Activated CD4-positive, alpha-beta T cell treated with anti-CD3 and anti-CD28 coated beads, Interleukin-2, amount 50 U/mL, for 1 hour (primary cell): ENCODE measurements at places on chromosomes 4 and X.

- DNase-seq, result no peak
These were observed 69.8 kb downstream of the GPAT3 start for GRCh38 chr4:83605744-83606172.

- DNase-seq, result no peak
These were observed 53.8 kb downstream of the NDNF start for GRCh38 chr4:121018543-121018942.

DNA sequence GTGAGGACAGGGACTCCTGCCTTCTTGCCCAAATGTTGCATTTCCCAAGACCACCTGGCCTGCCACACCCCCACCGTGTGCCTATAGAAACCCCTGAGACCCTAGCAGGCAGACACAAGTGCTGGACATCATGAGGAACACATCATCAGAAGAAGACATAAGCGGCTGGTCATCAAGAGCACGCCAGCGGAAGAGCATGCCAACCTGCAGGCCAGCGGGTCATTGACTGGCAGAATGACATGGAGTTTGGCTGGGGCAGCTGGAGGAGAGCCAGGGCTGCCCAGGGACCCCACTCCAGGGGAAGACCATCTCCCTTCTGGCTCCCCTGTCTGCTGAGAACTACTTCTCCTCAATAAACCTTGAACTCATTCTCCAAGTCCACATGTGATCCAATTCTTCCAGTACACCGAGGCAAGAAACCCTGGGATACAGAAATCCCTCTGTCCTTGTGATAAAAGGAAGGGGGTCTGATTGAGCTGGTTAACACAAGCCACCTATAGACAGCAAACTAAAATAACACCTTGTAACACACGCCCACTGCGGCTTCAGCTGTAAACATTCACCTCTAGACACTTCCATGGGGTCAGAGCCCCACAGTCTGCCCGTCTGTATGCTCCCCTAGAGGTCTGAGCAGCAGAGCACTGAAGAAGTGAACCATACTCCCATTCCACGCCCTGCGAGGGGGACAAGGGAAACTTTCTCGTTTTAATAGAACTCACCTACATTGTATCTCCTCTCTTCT is 164.8 kb upstream of the EMCN start:
- no peak for DNase-seq

DNA sequence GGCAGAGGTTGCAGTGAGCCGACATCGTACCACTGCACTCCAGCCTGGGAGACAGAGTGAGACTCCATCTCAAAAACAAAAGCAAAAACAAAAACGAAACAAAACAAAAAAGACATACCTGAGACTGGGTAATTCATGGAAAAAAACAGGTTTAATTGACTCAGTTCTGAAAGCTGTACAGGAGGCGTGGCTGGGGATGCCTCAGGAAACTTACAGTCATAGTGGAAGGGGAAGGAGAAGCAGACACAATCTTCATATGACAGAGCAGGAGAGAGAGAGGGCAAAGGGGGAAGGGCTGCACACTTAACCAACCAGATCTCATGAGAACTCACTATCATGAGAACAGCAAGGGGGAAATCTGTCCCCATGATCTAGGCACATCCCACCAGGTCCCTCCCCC is 229.5 kb downstream of the STK32B start:
- DNase-seq, result no peak

DNA sequence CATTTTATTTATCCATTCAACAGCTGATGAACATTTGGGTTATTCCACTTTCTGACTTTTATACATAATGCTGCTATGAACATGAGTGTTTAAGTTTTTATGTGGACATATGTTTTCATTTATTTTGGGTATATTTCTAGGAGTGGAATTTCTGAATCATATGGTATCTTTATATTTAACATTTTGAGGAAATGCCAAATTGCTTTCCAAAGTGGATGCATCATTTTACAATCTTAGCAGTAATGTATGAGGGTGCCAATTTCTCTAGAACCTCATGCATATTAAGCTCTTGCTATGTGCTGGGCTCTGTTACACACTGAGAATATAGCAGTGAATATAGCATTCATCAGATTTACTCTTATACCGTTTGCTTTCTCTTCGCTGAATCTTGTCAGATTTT is 983.7 kb downstream of the STIM2 start:
- no peak for DNase-seq

- DNase-seq, result no peak
These were observed 83.7 kb downstream of the MGST2 start for GRCh38 chr4:139749338-139749737.

GRCh38 chr4:1866189-1866661 is 5.0 kb upstream of the NSD2 start:
- no peak for DNase-seq

GRCh38 chr4:86357608-86358007 is 2.2 kb downstream of the MAPK10 start:
- DNase-seq, result no peak

- no peak for DNase-seq
These were observed 156.9 kb downstream of the CBR4 start for GRCh38 chr4:168852933-168853713.

GRCh38 chrX:9794495-9794894 is 8.3 kb downstream of the SHROOM2 start:
- DNase-seq, result no peak

DNA sequence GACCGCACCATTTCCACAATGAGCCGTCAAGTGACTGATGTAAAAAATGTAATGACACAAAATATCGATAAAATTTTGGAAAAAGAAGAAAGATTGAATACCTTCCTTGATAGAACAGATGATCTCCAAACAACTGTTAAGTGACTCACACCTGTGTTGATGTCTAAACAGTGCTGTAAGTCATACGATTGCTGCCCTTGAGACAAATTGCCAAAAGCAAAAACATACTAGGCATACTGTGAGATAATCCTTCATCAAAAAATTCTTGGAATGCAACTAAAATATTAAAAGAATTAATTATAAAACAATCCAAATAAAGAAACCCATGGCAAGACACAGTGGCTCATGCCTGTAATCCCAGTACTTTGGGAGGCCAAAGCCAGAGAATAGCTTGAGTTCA is 53.4 kb downstream of the HNRNPD start:
- DNase-seq, result no peak

GRCh38 chr4:12170308-12170707 is 741.6 kb upstream of the HS3ST1 start:
- DNase-seq, result no peak

DNA sequence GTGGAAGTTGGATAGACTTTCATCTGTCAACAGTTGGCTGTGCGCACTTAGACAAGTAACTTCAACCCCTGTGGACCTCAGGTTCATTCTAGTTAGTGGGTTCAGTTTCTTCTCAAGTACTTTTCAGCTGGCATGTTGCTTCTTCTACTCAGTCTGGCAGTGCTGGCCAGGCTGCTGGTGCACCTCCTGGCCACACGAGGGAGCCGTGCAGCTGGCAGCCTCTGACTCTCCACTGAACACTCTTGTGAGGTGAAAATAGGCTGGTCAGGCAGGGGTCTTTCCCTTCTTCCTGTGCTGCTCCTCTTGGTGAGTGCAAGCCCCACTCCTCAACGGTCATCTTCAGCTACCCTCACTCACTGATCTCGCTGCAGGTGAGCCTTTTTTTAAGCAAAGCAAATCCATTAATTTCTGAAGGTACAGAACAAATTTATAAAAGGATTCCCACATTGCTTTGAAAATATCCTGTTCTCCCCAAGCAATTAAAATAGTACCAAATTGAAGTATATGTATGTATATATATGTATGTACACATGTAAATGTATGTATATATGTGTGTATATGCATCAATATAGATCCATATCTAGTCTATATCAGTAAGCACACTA is 30.6 kb downstream of the LONRF3 start:
- peak; percentile 50 for DNase-seq

- no peak for DNase-seq
These were observed 202.7 kb downstream of the OR13H1 start for GRCh38 chrX:131746491-131746968.

DNA sequence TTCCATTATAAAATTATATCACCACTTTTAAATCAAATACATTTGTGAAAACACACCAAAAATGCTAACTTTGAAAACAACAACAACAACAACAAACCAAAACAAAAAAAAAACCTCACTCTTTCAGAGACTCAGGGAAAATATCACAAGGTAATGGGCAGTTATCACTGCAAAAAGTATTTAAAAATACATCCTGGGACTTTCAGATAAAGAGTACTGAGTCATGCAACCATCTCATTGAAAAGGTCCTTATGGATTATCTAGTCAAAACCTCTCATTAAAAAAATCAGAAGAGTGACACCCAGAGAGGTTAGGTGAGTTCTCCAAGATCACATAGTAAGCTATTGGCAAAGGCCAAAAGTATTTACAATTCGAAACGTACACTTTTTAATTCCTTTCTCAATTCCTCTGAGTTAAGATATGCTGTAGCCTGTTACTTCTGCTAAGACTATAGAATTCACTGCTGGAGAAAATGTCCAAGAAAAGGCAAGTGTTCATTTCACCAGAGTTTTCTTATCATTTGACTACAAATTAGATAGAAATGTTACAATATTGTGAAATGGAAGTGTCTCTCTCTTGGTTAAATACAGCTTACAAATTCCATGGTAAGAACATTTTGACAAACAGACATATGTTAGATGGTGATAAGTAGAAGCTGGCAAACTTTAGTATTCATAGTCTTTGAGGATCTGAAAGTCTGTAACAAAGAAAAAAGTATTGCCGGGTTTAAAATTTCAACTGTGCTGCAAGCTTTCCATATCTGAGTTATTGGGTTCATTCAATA is 9.3 kb downstream of the STX18 start:
- DNase-seq, result no peak

DNA sequence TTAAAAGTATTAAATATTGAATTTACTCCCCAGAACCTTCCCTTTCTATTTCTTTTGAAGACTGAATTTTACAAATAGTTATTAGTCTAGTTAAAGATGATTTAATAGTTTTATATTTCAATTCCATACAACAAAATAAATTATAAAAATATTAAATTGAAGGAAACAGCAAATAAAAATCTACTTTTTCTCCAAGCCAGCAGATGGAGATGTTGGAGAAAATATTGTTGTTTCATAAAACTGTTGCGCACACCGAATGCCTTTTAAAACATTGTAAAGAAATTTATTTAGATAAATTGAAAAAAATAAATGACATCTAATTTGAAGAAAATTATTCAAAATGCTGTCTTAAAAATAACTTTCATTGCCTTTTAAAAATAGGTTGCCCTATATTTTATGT is 5.5 kb downstream of the GRIA2 start:
- DNase-seq, result no peak

GRCh38 chr4:16989371-16989770 is 90.9 kb upstream of the LDB2 start:
- DNase-seq, result no peak

DNA sequence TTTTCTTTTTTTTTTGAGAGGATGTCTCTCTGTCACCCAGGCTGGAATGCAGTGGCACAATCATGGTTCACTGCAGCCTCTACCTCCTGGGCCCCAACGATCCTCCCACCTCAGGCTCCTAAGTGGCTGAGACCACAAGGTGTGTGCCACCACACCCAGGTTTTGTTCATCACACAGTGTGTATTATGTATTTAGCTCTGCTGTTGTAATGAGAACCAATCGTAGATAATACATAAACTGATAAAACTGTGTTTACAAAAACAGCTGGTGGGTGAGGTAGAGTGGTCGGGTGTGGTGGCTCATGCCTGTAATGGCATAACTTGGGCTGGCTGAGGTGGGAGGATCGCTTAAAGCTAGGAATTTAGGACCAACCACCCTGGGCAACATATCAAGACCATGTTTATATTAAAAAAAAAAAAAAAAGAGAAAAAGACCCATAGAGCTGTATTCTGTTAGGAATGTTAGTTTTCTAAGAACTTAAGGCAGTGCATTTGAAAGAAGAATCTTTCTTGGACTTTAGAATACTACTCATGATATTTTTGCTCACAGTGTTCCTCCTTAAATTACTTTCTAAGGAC is 34.9 kb downstream of the POLR2B start:
- no peak for DNase-seq

- no peak for DNase-seq
These were observed 674.8 kb upstream of the INTU start for GRCh38 chr4:126957987-126958386.

GRCh38 chr4:110510955-110511544 is 35.1 kb downstream of the ENPEP start:
- DNase-seq, result no peak

- no peak for DNase-seq
These were observed 55.9 kb downstream of the STARD8 start for GRCh38 chrX:68703369-68703768.

DNA sequence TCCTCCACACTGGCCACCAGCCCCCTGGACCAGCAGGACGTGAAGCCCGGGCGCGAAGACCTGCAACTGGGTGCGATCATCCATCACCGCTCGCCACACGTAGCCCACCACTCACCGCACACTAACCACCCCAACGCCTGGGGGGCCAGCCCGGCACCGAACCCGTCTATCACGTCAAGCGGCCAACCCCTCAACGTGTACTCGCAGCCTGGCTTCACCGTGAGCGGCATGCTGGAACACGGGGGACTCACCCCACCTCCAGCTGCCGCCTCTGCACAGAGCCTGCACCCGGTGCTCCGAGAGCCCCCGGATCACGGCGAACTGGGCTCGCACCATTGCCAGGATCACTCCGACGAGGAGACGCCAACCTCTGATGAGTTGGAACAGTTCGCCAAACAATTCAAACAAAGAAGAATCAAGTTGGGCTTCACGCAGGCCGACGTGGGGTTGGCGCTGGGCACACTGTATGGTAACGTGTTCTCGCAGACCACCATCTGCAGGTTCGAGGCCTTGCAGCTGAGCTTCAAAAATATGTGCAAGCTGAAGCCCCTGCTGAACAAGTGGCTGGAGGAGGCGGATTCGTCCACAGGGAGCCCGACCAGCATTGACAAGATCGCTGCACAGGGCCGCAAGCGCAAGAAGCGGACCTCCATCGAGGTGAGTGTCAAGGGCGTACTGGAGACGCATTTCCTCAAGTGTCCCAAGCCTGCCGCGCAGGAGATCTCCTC is 600 bp downstream of the POU3F4 start:
- no peak for DNase-seq

DNA sequence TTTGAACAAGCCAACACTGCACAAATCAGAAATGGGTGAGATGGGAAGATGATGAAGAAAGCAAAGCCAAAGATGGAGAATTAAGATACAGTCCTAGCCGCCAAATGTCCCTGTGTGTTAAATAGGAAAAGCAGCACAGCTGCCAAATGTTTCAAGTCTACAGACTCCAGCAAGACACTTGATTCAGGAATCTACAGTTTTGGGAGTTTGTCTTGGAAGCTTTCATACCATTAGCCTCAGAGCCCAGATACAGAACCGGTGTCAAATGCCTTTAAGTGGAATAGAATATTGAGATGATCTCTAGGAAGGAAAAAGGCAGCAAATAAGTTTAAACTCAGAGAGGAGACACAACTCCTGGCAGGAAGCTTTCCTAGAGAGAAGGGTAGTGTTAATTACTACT is 30.3 kb downstream of the OPHN1 start:
- no peak for DNase-seq

GRCh38 chr4:38791010-38791409 is 8.2 kb upstream of the TLR10 start:
- no peak for DNase-seq
